ENCODE measurements at places on chromosomes 3 and 15.

DNA sequence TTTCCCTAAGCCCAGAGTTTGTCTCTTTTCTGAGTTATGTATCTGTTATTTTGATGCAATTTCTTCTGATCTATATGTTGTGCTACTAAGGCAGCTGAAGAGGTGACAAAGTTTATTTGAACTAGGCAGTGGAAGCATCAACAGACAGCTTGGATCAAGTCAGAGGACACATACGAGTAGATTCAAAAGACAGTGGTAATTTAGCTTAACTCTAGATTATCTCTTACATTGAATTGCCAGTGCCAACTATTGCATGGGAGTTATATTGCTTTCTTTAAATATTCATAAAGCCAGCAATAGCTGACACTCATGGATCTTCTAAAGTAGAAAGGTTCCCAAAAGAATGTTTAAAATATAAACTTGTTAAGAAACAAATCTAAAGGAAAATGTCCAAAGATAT lies 37.3 kb upstream of the CCDC66 start:
- no peak for DNase-seq

GRCh38 chr15:91039996-91040395 lies 17.6 kb upstream of the VPS33B start:
- no peak for DNase-seq

GRCh38 chr3:192904632-192905289 lies 12.9 kb downstream of the MB21D2 start:
- DNase-seq: no peak

GRCh38 chr15:43859546-43859945 lies 32.7 kb downstream of the WDR76 start:
- DNase-seq: no peak

DNA sequence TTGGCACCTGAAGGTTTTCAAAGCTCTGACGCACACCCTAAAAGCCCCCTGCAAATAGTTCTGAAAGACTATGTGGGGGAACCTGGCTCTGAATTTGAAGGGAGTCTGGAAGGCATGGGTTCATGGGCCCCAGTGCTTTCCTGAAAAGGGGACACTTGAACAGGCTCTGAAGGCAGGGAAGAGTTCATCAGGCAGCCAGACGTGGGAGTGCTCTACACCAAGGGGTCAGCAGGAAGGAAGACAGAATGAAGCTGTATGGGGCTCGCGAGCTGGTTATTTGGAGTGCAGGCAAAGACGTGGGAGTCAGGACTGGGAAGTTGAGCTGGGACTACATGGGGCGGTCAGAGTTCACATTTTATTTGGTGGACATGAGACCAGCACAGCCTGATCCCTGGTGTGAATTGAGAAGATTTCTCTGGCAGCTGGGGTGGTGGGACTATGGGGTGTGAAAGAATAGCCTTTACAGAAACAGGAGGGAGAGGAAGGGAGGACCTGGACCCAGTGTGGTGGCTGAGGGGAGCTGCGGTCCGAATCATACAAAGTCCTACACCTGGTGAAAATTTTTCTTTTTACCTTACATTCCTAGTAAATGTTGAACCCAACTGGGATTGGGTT lies 12.6 kb downstream of the ABHD6 start:
- no peak for DNase-seq

DNA sequence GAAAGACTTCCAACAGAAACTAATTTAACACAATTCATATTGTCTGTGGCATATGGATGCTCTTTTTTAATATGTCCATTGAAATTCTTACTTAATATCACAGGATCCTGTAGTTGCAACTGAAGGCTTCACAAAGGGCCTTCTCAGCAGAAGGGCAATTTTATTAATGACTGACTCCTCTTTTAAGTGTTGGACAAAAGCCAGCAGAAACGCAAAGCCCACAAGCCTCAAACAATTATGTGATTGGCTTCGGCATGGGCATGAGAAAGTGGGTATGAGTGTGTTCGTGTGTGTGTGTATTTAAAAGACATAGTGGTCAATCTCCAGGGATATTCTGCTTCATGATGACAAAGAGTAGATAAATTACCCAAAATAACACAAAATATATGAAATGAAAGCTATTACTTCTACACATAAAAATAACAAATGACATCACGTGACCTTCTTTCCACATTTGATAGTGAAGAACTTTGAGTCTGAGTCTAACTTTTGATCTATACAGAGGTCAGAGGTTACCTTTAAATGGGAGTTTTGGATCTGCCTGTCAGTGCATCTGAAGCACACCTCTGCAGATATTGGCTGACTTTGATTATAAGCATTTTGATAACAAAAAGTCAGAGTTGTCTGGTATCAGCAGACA lies 496.9 kb downstream of the CADM2 start:
- no peak for DNase-seq

All from sciatic nerve (tissue), 2 donors.